NCI-H460 (cell line): ENCODE measurements at places on chromosomes 12 and 14.

- no peak for DNase-seq
Observed at GRCh38 chr12:5371631-5372030, 60.3 kb upstream of the NTF3 start.

DNA sequence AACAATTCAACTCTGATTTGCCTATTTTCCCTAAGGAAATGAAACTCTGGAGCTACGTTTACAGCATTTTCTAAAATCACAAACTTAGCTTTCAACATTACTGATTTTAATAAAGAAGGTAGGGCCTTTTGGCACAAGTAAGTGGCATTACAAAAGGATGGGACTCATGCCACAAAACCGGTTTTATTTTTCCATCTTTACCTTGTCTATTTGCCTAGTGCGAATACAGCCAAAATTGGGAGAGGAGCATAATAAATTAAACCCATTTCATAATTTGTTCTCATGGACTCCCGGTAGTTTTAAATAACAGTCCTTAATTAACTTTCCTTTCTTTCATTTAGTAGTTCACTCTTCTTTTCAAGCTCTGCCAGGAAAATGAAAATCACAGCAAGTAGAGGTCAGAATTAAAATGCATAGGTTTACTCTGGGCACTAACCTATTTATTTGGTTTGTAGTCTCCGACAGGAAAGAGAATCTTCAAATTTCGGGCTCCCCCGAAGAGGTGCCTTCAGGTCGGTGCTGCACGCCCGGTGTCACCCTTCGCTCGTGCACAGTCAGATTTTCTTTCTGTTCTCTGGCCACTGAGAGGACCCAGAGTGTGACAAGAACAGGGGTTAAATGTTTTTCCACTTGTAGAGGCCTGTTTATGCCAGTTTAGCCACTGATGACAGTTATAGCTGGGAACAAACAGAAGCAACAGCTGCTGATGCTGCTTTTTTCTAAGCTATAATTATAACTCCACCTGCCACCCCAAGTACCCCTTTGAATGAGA lies at the start of gene BEST3:
Gene BEST3 (minus strand): TSS at position 535 of the 772 bp plus-strand sequence. CDS start 1,505 bp downstream, outside the sequence.
- DNase-seq: no peak

DNA sequence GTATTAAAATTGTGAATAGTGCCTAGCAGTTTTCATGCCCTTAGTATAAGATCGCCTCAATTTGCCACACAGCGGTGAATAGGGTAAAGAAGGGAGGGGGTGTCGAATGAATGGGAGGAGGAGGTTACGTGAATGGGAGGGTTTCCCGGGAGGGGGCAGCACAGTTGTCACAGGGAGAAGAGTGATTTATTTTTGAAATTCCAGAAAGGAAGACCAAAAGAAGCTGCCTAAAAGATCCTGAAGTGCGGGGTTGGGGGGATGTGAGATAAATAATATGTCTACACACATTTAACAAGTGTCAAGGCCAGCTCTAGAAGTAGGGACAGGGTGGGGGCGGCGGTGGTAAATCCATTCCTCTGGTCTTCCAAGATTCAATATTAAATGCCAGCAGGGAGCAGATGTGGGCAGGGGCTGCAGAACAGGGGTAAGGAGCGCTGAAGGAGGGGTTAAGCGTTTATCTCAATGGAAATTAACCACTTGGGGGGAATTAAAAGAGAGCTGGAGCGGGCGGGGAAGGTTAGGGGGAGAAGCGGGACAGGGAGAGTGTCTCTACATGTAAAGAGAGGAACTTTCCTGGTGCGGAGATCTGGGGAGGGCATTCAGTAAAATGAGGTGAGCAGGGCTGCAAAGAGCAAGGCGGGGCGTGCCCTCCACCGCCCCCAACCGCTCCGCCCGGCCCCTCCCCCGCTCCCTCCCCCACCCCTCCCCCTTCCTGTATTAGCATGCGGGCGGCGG lies 867 bp downstream of the C12orf42 start:
- DNase-seq: no peak

DNA sequence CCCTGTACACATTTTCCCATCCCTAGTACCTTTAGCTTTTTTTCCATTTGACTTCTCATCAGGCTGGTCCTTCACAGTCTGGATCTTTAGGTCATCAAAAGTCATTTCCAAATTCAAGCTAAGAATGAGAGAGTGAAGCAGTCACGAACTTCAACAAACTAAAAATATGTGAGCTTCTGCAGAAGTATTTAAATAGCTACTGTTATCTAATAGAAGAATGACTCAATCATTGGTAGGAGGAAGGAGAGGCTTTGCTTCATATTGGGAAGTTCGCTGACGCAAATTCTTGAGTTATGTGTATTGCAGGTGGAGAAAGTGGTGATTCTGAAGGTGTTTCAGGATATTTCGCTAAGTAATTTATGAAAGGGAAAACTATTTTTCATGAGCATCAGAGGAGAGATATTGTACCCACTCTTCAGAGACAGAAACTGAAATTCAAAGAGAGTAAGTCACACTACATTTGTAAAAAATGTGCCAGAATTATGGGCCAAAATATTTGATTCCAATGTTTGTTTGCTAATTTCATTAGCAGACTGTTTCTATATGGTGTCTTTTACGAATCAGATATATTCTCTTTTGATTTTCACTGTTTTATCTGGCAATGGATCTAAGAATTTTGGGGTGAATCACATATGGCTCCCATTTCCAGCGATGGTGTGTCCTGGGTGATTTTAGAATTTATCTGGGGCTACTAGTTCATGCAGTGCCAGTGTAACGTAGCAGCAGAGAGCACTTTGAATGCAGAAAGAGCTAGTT lies at the start of gene OLR1:
Gene OLR1 (minus strand): TSS at position 160 of the 756 bp plus-strand sequence. CDS start 55 bp downstream, at position 105.
- no peak for DNase-seq

DNA sequence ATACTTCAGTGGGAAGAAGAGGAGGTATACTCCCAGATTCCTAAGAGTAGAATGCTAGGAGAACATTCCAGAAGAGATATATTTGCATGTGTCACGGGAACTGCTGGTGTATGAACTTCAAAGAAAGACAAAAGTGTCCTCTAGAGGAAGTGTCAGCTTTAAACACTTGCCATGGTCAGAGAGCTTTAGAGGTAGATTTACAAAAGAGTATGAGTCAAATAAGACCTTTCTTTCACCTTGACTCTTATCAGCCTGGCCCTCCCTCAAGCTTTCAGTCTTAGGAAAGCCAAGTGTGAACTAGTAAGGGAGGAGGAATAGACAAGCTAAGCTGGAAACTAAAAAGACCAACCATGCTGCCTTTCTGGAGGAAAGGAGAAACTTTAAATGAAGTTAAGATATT lies 34.7 kb downstream of the COX8C start:
- DNase-seq: no peak

DNA sequence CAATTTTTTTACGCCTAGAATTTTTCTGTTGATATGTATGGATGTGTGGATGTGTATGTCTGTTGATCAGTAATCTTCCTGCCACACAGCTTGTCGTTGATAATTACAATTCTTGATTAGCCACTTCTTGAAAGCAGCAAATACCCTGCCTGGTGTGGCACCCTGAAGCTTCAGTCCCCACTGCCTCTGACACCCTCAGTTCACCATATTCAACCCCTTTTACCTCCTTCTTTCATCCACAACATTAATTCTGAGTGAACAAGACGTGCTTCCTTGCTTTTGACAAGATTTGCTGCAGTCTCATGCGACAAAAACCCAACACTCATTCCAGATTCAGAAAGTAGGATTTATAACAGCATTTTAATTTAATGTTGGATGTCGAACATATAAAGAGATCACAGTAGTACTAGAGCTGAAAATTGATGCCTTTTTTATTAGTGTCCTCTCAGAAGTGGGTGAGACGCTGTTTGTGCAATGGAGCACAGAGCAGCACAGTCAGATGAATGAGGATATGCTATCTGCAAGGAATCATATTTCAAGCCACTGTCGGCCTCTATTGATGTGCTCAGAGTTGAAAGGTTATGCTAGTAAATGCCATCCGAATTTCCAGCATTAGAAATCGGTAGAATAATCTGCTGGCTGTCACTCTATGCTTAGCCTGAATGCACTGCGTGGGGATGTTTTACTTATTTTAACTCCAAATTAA lies 383.7 kb downstream of the EGLN3 start:
- no peak for DNase-seq

- DNase-seq: no peak
Observed at GRCh38 chr14:22820731-22821130, 5.5 kb upstream of the SLC7A7 start.

DNA sequence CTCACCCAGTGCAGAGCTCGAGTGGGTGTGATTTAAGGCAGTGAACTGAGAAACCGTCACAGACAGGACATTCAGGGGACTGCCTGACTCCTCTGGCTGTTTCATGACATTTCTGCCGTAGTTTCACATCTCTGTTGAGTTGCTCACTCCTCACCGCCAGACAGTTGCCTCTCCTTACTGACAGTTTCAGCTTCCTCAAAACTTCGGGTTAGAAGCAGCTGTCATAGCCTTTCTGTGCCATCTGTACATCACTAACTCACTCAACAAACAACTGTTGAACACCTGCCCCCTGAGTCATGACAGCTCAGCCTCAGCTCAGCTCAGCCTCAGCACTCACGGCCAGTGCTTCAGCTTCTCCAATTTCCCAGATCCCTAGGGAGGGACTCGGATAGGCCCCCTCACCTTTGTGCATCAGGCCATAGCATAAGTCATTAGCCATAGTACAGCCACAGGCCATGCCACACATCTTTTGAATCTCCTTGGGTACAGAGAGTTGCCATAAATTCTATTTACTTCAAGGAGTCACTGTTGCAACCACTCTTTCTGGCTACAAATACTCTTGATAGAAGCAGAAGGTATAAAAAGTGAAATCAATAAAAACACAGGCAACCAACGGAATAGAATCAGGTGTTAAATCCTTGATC lies 6.2 kb upstream of the SLC15A4 start:
- DNase-seq: no peak

DNA sequence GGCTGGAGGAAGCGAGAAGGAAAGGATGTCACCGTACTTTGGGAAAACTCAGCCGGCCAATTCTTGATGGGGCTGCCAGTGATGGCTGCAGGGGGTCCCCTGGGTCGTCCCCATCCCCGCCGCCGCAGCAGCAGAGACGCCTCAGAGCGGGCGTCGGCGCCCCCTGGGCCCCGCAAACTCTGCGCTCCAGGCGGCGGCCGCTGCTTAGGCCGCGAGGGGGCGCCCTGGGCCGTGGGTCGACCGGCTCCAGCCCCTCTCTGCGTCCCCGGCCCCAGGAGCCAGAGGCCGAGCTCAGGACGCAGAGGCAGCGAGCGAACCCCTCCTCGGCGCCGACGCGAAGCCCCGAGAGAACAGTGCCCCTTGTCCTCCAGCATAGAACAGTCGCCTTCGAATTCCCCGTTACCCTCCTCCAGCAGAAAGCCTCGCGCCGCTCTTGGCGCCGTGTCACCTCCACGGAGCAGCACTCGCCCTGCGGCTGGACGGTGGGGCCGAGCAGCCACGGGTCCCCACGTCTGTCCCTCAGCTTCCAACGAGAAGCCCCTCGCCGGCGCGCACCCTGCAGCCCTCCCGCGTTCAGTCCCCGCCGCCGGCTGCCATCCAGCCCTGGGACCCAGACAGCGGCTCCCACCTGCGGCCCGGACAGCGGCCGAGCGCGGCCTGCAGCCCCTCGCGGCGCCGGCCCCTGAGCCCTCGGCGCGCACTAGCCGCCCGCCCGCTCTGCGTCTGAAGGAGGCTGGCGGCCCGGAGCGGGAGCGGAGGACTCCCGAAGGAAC lies 106.6 kb downstream of the PRICKLE1 start:
- peak; percentile 72 for DNase-seq

DNA sequence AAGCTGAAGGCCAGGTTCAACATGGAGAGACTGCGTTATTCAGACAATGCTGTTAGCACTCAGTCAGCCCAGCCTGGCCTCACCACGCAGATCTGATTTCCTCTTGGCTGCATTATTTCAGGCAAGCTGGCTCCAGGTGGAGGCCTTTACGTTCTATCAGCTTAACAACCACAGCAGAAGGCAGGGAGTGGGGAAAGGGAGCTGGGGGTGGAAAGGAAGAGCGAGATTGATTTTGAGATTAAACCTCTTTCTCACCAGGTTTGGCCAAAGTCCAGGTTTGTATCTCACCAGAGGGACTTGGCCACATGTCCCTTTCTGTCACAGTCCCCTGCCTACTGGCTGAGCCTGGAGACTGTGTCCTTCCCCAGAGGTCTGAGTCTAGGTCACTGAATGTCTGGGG lies 543.7 kb upstream of the TMEM132C start:
- DNase-seq: no peak

DNA sequence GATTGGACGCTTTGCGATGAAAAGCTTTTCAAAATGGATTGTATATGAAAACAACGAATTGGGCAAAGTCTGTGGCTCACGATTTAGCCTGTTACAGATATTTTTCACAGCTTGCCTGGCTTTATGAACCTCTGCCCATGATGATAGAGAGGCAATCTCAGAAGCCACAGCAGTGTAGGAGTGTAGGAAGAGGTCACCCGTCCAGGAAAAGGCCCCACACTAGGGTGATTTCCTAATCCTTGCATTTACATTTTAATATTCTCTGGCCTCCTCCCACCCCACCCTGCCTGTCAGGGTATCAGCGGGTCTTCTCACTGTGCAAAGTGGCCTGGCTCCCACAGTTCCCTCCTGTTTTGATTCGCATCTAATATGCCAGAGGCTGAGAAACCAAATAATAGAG lies 81.8 kb upstream of the FOXN3 start:
- DNase-seq: no peak

- DNase-seq: no peak
Observed at GRCh38 chr12:95956557-95957145, 13.5 kb downstream of the AMDHD1 start.

GRCh38 chr14:26427097-26427496 lies 170.7 kb downstream of the NOVA1 start:
- no peak for DNase-seq

DNA sequence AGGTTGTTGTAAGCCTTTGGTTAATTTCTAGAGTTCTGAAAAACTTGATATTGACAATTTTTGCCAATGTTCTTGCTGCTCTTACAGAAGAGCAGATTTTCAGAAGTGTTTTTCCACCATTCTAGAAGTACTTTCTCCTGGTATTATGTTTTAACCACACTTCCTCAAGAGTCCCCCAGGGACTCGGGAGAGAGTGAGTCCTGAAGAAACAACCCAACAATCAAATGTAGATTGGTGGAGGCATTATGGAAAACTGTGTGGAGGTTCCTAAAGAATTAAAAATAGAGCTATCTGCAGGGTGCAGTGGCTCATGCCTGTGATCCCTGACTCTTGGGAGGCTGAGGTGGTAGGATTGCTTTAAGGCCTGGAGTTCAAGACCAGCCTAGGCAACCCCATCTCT lies 26.7 kb downstream of the OR10P1 start:
- DNase-seq: no peak

GRCh38 chr12:4849795-4850345 lies 59.8 kb upstream of the KCNA1 start:
- no peak for DNase-seq

GRCh38 chr14:96578619-96579018 lies 76.4 kb downstream of the PAPOLA start:
- DNase-seq: no peak
